ENCODE measurements at places on chromosomes 2 and 18.

GRCh38 chr18:29028560-29028959 is 851.6 kb upstream of the CDH2 start:
- DNase-seq, result no peak

- DNase-seq, result no peak
Observed at GRCh38 chr2:170999654-171000053, 70.6 kb downstream of the GORASP2 start.

- no peak for DNase-seq
Observed at GRCh38 chr2:195985741-195986140, 82.9 kb downstream of the DNAH7 start.

DNA sequence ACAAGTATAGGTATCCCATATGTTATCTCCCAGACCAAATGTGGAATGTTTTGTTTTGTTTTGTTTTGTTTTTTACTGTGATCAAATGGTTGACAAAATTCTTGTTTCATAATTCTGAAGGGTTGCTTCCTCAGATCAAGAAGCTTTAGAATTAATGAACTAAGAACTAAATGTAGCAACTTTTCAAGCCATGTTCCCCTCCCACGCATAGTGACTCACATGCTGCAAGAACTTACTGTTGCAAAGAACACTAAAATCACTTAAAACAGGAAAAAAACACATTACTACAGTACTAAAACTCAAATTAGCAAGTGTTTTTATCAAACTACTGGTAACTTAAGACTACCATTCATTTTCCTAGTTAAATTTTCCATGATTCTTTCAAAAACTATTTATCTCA is 30.6 kb downstream of the HNRNPLL start:
- no peak for DNase-seq

DNA sequence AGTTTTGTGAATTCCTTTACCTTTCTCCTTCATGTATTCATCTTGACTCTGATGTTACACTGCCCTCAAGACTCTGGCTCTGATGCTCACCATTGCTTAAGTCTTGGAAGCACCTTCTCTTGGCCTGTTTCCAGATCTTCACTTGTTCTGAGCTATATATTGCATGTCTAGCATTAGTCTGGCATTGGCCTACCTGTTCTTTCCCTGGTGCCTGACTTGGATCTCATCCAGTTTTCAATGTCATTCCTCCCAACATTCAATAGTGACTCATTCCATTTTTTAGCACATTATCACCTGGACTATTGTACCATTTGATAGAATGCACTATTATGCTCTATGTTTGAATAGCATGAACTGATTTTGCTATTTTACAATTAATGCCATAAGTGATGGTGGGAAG is 127.3 kb upstream of the NYAP2 start:
- no peak for DNase-seq

GRCh38 chr2:157856187-157856515 is 20.0 kb downstream of the ACVR1 start:
- DNase-seq, result no peak

- DNase-seq, result no peak
Observed at GRCh38 chr2:68970566-68971265, 3.7 kb upstream of the GKN1 start.

DNA sequence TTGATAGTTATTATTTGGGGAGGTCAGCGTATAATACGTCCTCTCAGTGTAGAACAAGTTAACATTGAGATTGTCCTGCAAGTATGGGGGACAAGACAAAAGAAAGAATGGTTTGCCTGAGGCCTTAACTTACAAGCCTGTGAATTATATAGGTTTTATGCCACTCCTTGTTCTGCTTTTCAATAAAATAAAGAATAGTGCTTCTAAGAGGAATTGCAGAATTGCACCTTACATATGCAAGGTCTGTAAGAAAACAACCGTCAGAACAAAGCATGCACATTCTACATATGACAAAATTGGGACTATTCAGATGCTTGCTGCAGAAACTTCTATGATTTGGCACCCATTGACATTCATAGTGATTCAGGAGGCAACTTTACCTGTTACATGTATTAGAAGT is 785.0 kb downstream of the NR4A2 start:
- no peak for DNase-seq

- no peak for DNase-seq
Observed at GRCh38 chr2:217832115-217832514, 170.7 kb downstream of the TNS1 start.

GRCh38 chr2:196074631-196075030 is 6.0 kb upstream of the DNAH7 start:
- no peak for DNase-seq

DNA sequence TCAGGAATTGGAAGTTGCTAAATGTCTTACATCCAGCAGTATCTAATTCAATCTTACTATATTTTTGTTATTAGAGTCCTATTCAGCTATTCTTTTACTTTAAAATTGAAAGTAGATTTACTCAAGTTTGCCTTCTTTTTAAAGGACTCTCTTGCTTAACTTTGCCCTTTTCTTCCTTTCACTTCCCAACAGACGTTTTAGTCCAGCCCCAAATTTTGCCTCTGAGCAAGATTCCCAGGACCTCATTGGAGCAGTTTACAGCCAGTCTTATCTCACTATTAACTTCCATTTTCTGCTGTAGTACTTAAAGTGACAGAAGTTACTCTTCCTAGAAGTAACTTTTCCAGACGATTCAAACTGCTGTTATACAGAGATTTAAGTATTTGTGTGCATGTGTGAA is 1.7 kb upstream of the PRKD3 start:
- DNase-seq, result no peak

DNA sequence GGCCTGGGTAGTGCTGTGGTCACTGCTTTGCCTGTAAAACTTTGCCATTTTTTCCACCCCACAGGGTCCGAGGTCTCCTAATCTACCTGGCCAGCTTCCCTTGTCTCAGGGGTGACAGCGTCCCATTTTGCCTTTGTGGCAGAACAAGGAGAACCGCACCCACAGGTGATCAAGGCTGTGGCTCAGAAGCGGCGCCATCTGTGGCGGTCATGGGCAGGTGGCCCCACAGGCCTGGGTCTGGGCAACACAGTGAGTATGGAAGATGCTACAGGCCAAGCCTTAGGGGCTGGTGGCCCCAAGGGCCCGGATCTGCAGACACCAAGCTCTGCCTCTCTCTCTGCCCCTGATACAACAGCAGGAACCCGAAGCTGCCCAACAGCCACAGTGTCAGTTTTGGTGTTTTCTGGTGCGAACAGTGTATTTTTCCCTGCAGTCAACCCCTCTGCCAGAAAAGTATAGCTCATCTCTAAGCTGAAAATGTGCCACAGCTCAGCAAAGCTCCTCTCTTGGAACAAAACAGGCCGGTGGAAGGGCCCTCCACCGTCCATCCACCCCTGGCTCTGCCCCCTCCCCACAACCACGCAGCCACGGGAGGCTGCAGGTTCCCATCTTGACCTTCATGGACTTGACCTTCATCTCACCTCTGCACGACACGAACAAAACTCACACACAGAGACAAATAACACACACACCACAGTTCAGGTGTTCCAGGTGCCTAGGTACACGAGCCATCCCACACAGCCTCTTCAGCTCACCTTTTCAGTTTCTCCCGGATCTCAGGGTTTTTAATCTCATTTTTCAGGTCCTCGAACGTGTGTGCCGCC is 96.7 kb downstream of the PXDN start:
- DNase-seq, result no peak

GRCh38 chr2:197179744-197180498 is 130.7 kb downstream of the ANKRD44 start:
- no peak for DNase-seq

- no peak for DNase-seq
Observed at GRCh38 chr2:216636551-216637450, 3.6 kb downstream of the IGFBP2 start.

DNA sequence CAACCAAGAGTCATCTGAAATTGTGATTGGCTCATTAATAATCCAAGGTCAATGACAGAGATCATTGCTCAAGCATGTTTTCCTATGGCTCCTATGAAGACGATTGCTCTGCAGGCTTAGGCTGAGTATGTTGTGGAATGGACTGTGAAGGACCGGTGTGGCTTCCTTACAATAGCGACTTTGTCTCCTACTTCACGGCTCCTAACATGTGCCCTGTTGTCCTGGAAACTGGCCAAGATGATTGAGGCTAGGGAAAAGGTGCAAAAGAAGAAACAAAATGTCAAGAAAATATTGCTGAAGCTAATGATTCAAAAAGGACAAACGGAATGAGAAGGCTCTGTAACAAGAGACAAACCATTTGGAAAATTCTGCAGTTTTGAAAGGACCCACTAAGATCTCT is 24.3 kb downstream of the DLGAP1 start:
- DNase-seq, result no peak

DNA sequence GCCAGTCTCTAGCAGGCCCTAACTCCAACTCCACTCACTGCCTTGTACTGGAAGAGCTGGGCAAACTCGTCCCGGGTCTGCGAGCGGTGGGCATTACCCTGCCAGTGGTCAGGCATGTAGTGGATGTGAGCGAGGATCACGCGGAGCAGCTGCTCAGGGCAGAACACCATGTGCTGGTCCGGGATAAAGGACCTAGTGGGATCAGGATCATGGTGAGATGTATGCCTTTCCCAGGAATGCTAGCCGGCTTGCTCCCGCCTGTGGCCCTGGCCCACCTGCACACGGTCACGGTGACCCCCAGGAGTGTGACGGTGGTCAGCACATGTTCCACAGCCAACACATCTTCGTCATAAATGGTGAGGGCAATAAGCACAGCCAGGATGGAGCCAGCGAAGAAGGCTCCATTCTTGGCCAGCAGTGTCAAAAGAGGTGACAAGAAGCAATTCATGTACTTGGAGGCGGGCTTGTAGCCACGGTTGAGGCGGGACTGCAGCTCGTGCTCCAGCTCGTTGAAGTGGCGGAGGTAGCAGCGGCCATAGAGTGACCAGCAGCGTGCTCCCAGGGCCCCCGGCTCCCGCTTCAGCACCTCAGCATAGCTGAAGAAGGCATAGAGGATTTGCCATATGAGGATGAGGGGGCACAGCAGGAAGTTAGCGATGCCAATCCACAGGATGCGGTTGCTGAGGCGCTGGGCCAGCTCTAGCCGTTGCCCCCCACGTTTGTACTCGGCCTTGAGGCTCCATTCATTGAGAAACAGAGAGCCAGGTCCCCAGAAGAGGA is 5.3 kb upstream of the ABCB6 start:
- DNase-seq, result no peak

GRCh38 chr2:157093666-157094065 is 163.8 kb upstream of the GALNT5 start:
- no peak for DNase-seq

DNA sequence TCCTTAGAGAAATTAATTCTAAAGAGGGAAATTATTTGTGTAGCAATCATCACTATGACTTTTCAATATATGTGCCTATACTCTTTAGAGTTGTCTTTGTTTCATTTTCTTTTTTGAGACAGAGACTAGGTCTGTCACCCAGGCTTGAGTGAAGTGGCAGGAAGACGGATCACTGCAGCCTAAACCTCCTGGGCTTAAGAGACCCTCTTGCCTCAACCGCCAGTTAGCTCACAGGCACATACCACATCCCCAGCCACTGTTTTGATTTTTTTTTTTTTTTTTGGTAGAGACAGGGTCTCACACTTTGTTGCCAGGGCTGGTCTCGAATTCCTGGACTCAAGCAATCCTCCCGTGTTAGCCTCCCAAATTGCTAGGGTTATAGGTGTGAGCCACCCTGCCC is 12.4 kb downstream of the YWHAQ start:
- DNase-seq, result no peak

DNA sequence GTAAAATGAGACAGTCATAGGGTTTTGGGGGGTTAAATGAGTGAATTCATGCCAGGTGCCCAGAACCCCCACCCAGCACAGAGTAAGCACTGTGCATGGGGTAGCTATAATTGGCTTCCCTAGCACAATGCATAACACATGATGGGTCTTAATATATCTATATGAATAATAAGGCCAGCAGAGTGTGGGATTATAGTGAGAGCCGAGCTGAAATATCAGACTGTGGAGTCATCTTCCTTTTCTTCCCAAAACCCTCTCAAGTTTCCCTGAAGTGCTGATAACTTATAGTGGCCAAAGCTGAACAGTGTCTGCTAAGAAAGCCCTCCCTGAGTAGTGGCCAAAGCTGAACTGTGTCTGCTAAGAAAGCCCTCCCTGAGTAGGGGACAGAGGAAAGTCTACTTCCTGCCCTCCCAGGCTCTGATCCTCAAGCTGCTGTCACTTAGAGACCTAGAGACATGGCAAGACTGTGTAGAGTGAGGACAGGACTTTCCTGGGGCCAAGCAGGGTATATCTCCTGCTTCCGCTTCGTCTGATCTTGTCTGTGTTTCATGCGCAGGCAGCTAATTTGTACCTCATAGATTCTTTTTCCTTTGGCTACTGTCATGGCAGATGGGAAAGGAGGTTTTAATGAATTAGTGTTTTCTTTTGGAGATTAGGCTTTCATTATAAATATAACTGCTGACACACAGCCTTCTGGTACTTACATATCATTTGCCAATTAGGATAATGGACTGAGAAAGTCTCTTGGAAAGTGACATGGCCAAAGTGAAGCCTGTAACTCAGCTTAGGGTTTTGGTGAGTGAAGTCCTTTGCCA is 94.9 kb downstream of the FHOD3 start:
- no peak for DNase-seq

- no peak for DNase-seq
Observed at GRCh38 chr2:226117510-226118065, 682.0 kb downstream of the IRS1 start.

DNA sequence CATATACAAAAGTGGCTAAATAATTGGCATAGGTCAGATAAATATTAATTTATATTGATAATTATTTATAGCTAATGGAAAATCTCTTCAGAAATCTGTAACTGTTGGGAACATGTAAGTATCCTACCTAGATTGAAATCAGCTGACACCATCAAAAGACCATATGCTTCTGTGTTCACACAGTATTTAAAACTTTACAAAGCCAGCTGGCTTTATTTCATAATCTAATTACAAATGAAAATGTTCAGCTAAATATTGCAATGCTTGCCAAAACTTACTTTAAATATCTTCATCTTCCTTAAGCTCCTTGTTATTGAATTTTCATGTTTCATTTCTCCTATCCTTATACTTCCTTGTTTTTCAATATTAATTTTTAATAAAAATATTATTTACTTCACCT is 190.9 kb upstream of the DOK6 start:
- DNase-seq, result no peak

DNA sequence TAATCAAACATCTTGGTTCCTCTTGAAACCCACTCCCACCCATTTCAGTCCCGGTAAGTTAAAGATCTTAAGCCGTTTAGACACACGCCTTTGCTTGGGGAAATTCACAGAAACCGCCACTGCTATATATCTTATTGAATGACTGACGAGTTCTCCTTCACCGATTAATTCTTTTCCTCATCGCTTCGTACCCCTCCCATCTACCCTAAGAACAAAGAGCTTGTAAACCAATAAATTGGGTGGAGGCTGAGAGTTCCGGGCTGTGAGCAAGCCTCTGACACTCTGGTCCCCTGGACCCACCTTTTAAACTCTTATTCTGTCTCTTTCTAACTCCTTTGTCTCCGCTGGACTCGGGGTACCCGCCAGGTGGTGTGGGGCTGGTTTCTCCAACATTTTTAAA is 30.6 kb downstream of the TMEM131 start:
- DNase-seq, result no peak
